ENCODE measurements at places on chromosomes 16 and 17.

- DNase-seq: no peak
Observed at GRCh38 chr17:45116434-45117016, 15.8 kb downstream of the PLCD3 start.

- no peak for DNase-seq
Observed at GRCh38 chr17:43940630-43941029, 1.6 kb downstream of the PPY start.

DNA sequence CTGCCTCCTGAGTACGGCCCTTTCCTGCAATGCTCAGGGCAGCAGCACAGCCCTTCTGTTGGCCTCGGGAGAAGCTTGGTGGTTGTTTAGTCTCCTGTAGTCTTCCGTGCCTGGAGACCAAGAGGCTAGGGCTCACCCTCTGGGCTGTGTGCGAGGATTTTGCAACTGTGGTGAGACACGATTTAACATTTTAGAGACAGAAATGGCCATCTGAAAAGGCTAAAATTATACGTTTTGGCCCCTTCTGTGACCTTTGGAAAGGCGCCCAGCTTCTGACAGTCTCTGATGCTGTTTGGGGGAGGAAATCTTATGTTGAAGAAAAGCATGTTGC lies 33.1 kb downstream of the FOXL1 start:
- no peak for DNase-seq

GRCh38 chr17:75576661-75577060 lies 10.9 kb upstream of the MYO15B start:
- no peak for DNase-seq

- DNase-seq: no peak
Observed at GRCh38 chr17:79991924-79992648, 43.6 kb downstream of the TBC1D16 start.

DNA sequence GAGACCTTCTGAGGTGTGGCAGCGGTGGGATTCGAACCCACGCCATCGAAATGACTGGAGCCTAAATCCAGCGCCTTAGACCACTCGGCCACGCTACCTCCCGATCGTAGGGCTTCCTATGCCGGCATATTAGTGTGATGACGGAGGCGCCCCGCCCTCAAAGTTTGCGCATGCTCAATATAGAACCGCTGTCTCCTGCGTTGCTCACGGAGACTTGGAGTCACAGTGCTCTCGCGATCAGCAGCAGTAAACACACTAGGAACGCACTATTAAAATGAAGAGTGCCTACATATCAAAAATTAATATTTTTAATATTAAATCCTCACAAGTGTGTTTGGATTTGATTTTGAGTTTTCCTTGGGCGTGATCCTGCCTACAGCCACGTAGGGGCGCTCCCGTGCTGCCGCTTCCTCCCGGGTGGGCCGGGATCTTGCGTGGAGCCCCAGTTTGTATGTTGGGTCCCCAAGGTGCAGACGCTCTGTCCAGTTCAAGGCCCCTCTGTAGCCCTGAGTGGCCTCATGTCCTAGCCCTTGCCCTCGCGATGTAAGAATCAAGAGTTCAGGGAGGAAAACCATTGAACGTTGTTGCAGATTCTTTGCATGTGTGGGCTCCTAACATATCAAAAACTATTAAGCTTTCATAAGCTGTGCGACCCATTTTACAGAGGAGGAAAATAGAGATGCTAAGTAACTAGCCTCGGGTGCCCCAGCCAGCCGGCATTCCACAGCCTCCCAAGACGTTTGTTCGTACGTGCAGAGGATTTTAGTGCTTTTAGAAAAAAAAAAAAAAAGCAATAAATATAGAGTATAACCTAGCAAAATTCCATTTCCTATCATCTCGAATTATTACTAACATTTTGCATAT lies 10.2 kb upstream of the EEF2K start:
- DNase-seq: peak; percentile 87

DNA sequence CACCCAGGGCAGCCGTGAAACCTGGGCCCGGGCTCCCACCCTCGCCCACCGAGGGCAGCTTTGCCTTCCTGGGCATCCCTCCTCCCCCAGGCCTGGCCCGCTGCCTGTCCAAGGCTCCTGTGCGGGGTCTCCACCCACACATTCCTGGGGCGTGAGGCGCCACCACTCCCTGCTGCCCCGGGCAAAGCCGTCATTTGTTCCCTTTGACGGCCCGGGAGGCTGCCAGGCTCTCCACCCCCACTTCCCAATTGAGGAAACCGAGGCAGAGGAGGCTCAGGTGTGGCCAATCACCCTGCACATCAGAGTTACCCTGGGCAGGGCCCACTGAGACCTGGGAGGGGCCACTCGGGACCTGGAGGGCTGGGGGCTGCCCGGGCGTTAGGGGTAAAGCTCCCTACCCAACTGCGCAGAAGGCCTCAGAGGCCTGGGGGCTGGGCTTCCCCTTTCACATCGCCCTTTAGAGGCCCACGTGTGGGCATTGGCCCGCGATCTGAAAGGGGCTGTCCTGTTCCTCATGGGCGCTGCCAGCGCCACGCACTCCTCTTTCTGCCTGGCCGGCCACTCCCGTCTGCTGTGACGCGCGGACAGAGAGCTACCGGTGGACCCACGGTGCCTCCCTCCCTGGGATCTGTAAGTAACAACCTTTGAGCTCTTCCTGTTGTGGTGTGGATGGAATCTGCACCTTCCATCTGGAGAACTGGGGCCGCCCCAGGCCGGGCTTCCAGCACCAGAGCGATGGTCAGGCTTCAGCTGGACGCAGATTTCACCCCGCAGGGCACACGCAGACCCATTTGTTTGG lies at the start of gene MSLN:
Gene MSLN, plus strand, starts transcription at position 190 of the 799 bp plus-strand sequence. CDS start 1,947 bp downstream, outside the sequence.
- no peak for DNase-seq

DNA sequence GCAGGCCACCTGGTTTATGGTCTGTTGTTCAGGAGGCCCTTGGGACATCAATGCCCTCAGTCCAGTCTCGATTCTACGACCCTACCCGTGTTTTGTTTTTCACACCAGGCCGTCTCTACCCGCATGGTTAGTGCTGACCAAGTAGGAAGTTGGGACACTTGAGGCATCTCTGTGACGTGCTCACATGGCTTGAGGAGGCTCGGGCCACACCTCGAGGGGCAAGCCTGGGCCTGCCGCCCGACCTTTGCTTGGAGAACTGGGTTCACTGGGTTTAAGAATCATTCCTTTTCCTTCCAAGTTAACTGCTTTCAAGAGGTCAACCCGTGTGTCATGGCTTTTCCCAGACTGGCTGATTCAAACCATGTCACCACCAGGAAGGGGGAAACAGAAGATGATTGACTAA lies 86.8 kb downstream of the CMIP start:
- DNase-seq: no peak

GRCh38 chr17:15498107-15498506 lies 30.7 kb upstream of the CDRT4 start:
- peak; percentile 8 for DNase-seq

DNA sequence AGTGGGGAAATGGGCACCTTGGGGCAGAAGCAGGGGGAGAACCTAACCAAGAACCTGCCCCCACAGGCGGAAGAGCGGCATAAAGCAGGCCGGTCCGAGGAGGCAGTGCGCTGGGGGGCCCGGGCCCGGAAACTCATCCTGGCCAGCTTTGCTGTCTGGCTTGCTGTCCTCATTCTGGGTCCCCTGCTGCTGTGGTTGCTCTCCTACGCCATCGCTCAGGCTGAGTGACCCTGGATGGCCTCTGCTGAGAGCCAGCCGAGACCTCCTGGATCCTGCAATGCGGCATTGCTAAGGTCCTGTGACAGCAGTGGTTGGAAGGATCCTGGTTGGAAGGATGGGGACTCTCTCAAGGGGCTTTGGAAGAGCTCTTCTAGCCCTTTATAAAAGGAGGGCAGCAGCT lies 4.5 kb upstream of the PHKG2 start:
- no peak for DNase-seq

GRCh38 chr16:12470311-12471229 lies 333.1 kb downstream of the CPPED1 start:
- no peak for DNase-seq
